Islet precursor cell (in vitro differentiated cells): ENCODE measurements at places on chromosomes 6 and 20.

GRCh38 chr6:134520181-134521115 lies 202.5 kb upstream of the SGK1 start:
- DNase-seq, result no peak

DNA sequence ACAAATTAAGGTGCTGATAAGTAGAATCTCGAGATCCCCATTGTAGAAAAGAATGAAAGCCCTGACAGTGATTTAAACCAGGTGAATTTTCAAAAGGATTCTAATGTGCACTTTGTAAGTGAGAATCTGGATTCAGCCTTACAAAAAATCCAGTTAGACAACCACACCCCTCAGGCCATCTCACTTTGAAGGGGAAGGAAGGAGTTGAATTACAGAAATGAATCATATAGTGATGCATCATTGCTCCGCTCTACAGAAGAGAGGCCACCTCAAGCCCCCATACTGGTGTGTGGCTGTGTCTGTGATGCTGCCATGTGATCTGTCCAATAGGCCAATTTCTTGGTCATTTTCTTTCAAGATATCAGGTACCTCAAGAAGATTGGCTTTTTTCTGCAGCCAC lies 85.5 kb upstream of the NT5E start:
- DNase-seq, result no peak

- DNase-seq, result no peak
These were observed 33.2 kb downstream of the SYNDIG1 start for GRCh38 chr20:24502661-24503060.

GRCh38 chr6:41934278-41935192 lies 7.1 kb downstream of the CCND3 start:
- peak; percentile 65 for DNase-seq

- no peak for DNase-seq
These were observed 42.0 kb downstream of the MDGA1 start for GRCh38 chr6:37655666-37656065.

GRCh38 chr6:7110092-7110792 lies 2.5 kb downstream of the RREB1 start:
- no peak for DNase-seq

- no peak for DNase-seq
These were observed 404.2 kb downstream of the PLCB1 start for GRCh38 chr20:8536262-8536618.

DNA sequence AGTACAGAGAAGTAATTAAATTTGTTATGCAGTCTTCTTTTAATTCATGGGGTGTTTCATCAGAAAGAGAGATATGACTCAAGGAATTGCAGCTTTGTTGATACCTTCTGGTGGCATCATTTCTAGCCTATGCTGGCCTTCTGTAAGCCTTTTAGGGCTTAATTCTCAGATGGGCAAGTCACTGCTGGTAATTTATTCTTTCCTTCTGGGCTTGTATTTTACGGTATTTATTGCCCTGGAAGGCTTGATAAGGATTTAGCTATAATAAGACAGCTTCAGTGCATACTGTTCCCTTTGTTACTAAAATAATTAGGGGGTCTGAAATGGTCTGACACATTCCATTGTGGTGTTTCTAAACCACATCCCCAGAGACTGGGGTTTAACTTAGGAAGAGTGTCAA lies 57.9 kb upstream of the EMILIN3 start:
- peak; percentile 13 for DNase-seq

- DNase-seq, result peak; percentile 74
These were observed at the start of gene RIPOR3 for GRCh38 chr20:50690650-50691572. TSS of gene RIPOR3 (minus strand) at chr20:50691542. CDS start at chr20:50691128, 414 bp downstream.

GRCh38 chr6:108862479-108863191 lies 14.4 kb downstream of the ARMC2 start:
- DNase-seq, result no peak

- no peak for DNase-seq
These were observed 171.1 kb upstream of the SPTLC3 start for GRCh38 chr20:12837646-12838045.

- no peak for DNase-seq
These were observed 400.8 kb upstream of the HSF2 start for GRCh38 chr6:121998631-121999030.

- no peak for DNase-seq
These were observed 426.3 kb upstream of the NOX3 start for GRCh38 chr6:155881826-155882526.

DNA sequence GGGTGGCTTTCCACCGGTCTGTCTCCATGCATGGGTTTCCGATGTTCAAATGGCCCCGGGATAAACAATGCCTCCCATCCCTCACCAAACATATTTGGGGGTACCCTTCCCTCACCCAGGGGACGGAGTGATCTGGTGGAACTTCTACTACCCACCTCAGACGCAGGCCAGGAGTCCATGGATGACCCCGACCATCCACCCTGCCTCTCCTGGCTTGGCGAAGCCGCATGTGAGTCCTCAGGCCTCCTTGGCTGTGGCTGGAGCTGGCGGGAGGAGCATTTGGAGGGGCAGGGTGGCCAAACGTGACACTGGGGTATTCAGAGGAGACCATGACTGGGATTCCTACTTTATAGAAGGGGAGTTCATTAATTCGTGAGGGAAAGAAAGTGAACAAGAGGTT lies 45.9 kb upstream of the FRMD1 start:
- peak; percentile 40 for DNase-seq

DNA sequence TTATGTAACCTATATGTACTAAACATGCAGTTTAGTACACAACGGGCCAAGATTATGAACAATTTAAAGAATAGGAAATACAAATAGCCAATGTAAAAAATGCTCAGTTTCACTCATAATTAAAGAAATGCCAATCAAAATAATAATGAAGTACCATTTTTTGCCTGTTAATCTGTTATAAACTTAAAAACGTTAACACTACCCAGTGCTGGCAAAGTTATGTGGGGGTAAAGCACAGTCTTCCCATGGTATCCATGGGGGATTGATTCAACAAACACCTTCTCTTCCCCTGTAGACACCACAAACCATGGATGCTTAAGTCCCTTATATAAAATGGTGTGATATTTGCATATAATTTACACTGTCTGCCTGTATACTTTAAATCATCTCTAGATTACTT lies 205.3 kb upstream of the SIM1 start:
- DNase-seq, result no peak

- no peak for DNase-seq
These were observed 193.0 kb upstream of the TSHZ2 start for GRCh38 chr20:52779125-52779524.

GRCh38 chr6:106702451-106703110 lies 73.2 kb downstream of the QRSL1 start:
- DNase-seq, result no peak

GRCh38 chr6:149389509-149390297 lies 10.4 kb upstream of the SUMO4 start:
- no peak for DNase-seq

DNA sequence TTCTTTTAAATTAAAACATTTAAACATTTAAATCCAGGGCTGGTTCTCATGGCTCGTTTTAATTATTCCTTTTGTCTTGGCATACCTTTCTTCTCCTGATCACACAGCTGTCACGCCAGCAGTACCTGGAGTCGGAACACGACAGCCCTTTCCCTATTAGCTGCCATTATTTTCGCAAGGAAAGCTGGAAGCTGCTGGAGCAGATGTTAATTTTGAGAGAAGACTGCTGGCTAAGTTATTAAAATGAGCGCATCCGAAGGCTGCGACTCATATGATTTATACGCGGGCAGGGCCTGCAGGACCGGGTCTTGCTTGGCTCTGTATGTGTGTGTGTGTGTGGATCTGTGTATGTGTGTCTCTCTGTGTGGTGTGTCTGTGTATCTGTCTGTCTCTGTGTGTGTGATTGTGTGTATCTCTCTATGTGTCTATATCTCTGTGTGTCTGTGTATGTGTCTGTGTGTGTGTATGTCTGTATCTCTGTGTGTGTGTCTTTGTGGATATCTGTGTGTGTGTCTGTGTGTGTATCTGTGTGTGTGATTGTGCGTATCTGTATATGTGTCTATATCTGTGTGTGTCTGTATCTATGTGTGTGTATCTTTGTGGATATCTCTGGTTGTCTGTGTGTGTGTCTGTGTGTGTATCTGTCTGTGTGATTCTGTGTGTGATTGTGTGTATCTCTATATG lies 191.5 kb downstream of the CDH4 start:
- DNase-seq, result no peak

- DNase-seq, result no peak
These were observed 712.4 kb downstream of the EPHA7 start for GRCh38 chr6:92706976-92707375.

DNA sequence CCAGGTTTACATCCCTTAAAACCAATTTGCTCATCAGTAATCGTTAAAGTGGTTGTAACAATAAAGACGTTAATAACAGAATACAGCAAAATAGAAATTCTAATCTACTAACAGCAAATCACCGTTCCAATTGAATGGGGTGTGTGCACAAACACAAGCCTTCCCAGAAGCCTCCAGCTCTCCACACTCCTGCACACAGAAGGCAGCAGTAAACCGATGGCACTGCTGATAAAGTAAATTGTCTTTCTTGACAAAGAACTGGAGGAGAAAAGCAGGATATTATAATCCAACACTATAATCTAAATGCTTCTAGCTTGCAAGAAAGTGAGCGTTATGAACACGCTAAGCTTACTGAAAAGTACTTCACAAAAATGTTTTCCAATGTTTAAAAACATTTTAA lies 7.0 kb downstream of the ZNF217 start:
- DNase-seq, result no peak

DNA sequence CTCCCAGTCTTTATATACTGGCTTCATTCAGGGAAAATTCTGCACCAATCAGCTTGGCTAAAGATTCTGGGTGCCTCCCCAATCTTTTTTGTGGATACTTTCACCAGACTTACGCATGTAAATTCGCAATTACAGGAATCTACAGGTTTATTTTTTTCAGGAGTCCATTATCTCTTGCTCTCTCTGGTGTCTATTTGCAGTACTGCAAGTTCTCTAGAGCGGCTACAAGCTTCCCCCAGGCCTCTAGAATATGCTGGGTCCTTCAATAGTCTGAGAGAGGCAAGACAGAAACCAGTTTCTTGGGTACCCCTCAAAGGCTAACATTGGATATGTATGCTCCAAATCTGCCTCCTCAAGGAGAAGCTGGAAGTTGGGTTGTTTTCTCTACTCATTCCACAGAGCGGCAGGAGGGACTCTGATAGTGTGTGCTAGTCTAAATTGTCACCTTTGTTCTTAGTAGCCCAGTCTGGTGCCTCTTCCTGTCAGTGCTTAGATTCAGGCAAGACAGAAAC lies 58.5 kb downstream of the SUN5 start:
- peak; percentile 59 for DNase-seq

- no peak for DNase-seq
These were observed 171.9 kb downstream of the JARID2 start for GRCh38 chr6:15417811-15418210.

- DNase-seq, result no peak
These were observed 9.5 kb downstream of the SIRPG start for GRCh38 chr20:1648101-1648500.

DNA sequence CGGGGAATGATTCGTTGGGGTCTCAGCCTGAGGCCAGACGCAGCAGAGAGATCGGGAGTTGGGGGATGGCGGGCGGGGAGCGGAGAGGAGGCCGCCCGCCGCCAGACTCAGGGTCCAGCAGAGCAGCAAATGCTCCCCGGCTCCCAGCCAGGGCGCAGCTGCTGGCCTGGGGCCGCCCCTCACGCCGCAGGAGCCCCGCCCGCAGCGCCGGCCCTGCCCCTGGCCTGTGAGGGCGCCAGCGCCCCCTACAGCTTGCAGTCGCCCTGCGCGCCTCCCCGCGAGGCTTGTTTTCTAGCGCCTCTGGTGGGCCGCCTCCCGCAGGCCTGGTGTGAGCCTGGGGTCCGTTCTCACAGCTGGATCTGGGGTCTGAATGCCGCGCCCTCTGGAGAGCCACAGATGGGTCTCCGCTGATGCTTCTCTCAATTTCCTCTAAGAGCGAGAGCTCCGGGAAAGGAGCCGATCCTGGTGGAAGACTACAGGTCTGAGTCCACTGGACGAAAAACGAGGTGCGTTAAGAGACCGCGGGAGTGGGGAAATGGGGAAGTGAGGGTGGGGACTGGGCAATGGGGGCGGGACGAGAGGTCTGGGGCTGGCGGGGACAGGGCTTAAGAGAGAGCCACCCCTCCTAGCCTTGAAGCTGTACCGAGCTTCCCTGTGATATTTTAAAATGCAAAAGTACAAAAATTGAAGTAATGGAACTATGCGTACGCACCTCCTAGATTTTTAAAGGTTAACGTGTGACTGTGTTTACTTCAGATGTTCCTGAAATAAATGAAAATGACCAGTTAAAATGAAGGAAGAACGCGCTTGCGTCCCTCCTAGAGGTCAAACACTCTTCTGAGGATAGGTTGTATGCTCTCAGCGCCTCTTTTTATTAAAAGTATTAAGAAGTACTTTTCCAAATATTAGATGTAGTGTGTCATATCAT lies 30.1 kb downstream of the TRIM38 start:
- DNase-seq, result peak; percentile 98
